Stimulated activated CD8-positive, alpha-beta memory T cell treated with anti-CD3 and anti-CD28 coated beads, Interleukin-4, amount 100 ng/mL, for 1 hour (primary cell): ENCODE measurements at places on chromosomes 4 and X.

- DNase-seq: no peak
Observed at GRCh38 chr4:27720010-27720766, 859.5 kb downstream of the STIM2 start.

GRCh38 chr4:137825505-137825904 is 293.2 kb upstream of the PCDH18 start:
- no peak for DNase-seq

- no peak for DNase-seq
Observed at GRCh38 chrX:29257521-29257920, 670.3 kb downstream of the IL1RAPL1 start.

- no peak for DNase-seq
Observed at GRCh38 chrX:100587861-100588260, 3.1 kb downstream of the TNMD start.

DNA sequence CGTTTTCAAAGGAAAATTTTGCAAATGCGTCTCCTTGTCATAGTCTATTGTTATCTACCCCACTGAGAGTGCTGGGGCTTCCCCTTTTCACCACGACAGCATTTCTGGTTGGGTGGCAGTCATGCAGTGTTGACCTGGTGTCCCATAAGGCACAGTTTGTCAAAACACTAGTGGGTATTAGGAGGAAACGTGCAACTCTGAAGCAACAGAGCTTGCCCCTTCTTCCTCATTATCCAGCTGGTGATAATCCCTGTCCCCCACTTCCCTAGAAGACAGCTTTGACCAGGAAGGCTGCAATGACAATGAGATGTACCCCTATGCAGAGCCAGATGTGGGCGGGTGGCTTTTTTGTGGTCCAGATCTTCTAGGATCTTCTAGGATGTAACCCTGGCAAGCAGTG is 1.8 kb downstream of the TBC1D1 start:
- DNase-seq: no peak

GRCh38 chrX:153499876-153500275 is 5.1 kb downstream of the BGN start:
- DNase-seq: no peak

DNA sequence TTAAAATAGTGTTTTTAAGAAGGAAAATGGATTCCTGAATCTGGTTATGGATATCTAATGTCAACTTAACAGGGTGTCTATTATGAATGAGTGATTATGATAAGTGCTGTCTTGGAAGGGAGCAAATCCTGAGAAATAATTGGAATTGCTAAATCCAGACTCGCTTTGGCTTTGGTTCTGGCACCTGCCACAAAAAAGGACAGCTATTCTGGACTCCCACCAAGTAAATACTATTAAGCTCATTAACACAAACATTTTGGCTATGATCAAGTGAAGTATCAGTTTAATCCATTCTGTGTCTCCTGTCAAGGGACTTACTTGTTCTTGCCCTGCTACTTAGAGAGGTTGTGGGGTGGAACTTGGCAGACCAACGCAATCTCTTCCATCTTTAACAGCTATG is 403.7 kb downstream of the CENPC start:
- DNase-seq: no peak

DNA sequence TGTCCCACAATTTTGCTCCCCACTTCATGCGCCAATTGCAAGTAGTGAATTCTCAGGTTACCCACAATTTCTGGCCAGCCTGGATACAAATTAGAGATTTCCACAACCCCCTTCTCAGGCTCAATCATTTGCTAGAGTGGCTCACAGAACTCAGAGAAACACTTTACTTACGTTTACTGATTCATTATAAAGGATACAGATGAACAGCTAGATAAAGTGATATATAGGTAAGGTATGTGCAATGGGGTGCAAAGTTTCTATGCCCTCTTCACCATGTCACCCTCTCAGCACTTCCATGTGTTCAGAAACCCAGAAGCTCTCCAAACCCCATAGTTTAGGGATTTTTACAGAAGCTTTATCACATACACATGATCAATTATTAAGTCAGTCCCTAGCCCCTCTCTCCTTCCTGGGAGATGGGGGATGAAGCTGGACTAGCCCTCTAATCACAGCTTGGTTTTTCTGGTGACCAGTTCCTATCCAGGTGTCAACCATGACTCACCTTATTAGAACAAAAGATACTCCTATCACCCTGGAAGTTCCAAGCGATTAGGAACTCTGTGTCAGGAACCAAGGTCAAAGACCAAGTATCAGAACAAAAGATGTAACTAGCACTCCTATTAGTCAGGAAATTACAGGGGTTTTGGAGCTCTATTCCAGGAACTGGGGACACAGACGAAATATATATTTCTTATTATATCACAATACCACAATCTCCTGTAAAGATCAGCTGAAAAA is 33.5 kb upstream of the PRRG1 start:
- no peak for DNase-seq

- DNase-seq: no peak
Observed at GRCh38 chrX:120457766-120458180, 11.3 kb downstream of the LAMP2 start.

DNA sequence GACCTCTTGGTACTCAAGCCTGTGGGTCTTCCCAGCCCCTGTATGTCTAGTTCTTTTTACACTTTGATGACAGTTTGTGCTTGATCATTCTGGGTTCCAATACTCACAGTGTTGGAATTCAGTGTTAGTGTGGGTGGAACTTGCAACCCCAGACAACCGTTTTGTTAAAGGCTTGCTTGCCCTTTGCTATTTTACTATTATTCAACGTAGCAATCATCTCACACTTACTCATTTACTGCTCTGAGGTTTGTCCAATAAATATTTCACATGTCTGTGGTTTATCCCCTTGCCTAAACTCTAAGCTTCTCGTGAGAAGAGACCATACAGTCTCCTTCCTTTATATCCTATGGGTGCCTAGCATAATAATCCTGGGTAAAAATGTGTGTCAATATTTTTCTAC is 15.3 kb downstream of the CCNG2 start:
- no peak for DNase-seq

GRCh38 chrX:134588806-134589205 is 69.5 kb downstream of the PLAC1 start:
- no peak for DNase-seq
